NCI-H187 (cell line): ENCODE measurements at places on chromosomes 2 and 18.
A peak's percentile ranks its signal among the peaks of the same experiment; 100 is the strongest.

DNA sequence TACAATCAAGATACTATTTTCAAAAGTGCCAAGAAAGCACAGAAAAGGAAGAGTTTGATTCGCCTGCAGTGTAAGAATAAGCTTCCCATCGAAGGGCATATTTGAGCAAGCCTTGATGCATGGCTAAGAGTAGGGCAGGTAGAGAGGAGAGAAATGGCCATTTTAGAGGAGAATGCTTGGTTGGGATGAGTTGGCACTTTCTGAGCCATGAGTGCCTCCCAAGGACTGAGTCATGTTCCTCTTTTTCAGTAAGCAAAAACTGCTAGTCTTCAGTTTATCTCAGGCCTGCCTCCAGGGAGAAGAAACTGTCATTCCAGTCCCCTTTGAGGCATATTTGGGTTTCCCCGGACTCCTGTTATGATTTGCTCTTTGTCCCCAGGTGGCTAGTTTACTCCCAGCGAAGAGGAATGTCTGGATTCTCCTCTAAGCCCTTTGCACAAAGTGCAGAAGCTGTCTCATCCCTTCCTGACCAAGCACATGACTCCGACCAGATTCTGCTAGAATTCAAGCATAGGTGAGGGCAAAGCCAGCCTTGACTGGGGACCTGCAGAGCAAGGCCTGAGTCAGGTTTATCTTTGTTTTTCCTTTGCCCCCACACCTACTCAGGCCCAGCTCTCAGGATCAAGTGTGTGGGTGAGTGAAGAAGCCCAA is 115.2 kb downstream of the TTC32 start:
- no peak for DNase-seq

- DNase-seq = no peak
Measured at GRCh38 chr2:186713691-186714090, 19.8 kb downstream of the FAM171B start.

DNA sequence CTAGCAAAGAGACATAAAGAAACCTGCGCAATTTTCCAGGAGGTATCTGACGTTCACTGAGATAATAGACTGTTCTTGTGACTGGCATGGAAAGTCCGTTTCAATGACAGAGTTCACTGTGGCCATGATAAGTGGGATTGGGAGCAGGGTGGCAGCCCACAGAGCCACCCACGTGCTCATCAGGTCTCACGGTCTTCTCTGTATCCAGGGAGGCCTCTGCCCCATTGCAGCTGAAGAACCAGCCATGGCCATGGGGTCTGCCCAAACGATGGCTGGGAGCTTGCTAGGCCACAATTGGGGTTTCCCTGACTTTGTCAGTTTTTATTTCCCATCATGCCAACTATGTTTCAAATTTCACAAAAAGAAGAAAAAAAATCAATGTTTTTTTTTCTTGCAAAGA is 57.2 kb downstream of the PDCL3 start:
- DNase-seq = no peak

GRCh38 chr2:20450201-20450999 is 3.5 kb downstream of the RHOB start:
- no peak for DNase-seq

DNA sequence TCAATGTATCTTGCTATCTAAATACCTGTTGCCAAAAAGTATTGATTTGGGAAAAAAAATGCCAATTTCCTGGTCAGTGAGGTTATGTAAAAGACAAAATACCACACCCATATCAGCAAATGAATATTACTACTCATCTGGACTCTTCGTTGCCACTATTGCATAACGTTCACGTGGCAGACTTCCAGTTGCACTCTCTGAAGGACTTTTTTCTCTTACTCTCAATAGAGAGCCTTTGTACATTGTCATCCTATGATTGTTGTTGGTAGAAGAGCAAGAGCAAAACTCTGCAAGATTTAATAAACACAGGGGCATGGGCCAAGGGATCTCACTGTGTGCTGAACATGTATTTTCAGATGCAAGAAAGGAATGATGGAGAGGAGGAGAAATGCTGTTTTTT is 689.8 kb downstream of the MBD2 start:
- no peak for DNase-seq

DNA sequence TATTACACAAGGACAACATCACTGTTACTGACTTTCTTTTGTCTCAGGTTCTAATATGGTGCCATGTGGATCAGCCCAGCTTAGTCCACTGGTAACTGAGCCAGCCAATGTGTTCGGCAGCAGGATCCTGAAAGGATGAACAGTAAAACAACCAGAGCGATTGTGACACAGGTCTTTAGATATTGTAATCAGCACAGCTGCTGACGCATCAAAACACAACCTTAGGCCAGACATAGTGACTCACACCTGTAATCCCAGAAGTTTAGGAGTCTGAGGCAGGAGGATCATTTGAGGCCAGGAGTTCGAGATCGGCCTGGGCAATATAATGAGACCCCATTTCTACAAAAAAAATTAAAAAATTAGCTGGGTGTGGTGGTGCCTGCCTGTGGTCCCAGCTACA is 183.4 kb upstream of the CDH20 start:
- no peak for DNase-seq

- no peak for DNase-seq
Measured at GRCh38 chr2:219344751-219345430, 12.3 kb upstream of the RESP18 start.

DNA sequence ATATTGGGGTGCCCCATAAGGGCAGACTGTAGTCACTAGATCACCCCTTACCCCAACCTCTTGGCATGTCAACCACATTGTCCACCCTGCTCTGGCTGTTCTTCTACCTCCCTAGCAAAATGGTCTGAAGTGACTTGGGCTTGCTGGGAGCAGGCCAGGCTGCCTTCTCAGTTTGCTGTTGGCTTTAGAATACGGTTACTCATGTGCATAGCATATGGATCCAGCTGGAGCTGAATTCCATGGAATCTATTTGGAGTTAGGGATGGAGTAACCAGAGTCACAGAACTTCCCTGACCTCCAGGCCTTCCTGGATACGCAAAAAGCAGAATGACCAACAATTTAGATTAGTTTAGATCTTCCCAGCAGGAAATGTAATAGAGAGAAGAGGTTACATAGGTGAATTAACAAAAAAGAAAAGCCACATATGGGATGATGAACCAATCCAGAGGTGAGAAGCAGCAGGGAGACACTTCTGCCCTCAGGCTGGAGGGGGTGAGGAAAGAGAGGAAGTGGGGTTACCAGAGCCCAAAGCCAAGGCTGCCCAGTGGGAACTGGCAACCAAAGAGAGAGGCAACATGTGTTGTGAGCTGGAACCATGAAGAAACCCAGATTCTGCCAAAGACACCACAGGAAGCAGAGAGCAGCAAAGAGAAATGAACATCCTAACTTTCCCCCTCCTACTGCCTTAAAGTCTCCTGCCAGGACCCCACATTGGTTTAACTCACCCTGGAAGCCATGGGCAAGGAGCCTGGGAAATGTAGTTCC is 26.1 kb downstream of the PKDCC start:
- no peak for DNase-seq

GRCh38 chr18:49562481-49563129 is 748 bp downstream of the LIPG start:
- no peak for DNase-seq

GRCh38 chr2:238438856-238439849 is 12.4 kb downstream of the ASB1 start:
- DNase-seq = no peak

DNA sequence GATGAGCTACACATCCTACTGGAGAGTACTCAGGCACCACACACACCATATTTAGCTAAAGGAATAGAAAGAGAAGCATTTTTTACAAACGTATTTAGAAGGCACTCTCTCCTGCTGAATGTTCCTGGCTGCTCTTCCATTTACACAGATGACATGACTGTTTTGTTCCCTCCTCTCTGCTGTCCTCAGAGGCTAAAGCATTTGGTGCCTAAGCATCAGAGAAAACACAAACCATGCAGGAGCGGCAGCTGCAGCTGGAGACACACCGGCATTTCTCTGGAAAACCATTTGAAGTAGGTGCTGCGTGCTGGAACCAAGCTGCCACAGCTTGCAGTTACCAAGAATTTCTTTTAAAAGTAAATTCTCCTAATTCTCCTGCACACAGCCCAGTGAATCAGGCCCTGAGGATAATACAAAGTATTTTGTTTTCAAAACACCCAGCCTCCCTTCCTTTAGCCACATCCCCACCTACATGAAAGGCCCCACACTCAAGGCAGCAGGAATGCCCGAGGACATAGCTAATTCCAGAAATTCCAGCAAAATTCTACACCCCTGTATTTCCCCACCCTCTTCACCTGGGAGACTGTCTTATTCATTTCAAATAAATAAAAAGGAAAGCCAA is 488.9 kb upstream of the SOX11 start:
- DNase-seq = no peak

DNA sequence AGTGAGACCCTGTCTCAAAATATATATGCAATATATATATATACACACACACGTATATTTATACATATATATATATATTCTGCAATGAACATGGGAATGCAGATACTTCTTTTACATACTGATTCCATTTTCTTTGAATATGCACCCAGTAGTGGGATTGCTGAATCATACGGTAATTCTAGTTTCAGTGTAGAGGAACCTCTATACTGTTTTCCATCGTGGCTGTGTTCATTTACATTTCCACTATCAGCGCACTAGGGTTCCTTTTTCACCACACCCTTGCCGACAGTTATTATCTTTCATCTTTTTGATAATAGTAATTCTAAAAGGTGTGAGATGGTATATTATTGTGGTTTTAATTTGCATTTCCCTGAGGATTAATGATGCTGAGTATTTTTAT is 52.3 kb upstream of the SLC39A10 start:
- DNase-seq = no peak

- DNase-seq = no peak
Measured at GRCh38 chr2:113376913-113377445, 60.5 kb upstream of the ZNG1B start.

GRCh38 chr2:226916669-226917068 is 80.8 kb downstream of the RHBDD1 start:
- DNase-seq = no peak

DNA sequence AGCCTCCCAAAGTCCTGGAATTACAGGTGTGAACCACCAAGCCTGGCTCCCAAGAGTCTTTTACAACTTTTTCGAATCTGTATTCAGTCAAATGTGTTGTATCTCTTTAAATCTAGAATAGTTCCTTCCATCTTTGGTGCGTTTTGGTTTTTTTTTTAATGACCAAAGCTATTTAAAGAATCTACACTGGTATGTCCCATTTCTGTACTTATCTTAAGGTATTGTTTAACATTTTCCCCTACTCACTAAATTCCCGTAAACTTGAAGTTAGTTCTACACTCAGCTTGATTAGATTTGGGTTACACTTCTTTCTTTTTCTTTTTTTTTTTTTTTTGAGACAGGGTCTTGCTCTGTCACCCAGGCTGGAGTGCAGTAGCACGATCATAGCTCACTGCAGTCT is 63.8 kb downstream of the TMEM237 start:
- no peak for DNase-seq

DNA sequence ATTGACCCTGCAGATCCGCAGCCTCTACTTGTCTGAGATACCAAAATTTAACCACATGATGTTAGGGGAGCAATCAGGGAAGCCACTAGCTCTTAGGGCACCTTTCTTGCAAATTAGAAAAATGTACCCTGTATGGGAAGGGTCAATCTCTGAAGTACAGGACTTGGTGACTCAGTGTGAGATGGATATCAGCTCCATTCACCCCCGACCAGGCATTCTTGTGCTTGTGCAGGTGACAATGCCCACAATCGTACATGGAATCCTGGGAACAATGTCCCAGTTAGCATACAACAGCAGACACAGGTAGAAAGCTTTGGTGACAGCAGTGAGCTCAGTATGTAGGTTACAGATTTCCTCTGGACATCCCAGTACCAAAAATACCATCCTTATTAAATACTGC is 137.7 kb upstream of the ITGB6 start:
- no peak for DNase-seq

DNA sequence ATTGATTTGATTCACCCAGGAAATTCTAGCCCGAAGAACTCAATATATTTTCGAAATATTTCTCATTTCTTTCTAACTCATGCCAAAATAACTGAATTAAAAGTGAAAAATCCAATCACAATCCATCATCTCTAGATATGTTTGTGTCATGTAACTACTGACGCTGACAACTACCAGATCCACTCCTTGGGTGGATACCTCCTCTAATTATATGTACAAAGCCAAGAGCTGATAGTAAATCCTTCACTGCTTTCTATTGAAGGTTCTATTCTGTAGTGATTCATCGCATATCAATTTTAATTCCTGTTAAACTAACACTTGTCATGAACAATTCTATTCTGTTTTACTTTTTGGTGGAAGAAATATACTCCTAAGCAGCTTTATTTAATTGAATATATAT is 1056.6 kb upstream of the NXPH2 start:
- no peak for DNase-seq

DNA sequence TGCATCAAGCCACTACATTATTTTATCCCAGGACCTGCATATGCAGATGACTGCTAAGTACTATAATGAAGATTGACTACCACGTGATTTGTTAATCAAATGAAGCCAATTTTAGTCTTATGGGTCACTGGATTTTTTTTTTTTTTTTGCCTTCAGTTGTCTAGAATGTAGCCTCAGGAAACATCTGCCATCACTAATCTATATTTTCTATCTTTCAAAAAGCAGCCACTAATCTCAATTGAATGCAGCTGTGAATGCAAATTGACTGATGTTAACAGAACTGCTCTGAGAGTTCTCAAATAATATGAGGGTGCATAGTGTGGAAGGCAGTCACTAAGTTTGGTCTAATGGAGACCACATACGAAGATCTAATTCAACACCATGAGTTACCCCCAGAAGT is 106.3 kb downstream of the ABCA12 start:
- no peak for DNase-seq

DNA sequence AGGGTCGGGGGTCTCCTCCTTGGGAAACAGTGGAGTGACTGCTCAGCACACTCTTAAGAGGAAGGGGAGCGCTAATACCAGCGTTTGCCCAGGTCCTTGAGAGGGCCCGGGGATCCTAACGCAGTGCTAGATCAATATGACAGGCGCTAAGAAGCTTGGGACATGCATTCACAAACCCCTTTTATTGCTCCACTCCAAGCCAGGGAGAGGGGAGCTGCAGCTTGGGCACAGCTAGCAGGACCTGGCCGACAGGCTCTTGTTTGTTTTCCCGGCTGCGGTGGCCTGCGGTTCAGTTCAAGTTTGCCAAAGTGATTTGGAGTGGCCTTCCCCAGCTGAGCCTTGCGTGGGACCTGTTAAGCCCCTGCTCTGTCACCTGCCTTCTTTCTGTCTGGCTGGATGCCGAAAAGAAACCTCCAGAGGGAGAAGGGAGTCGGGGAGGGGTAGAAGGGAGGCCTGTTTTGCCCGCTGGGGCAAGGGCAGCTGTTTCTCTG is 152.1 kb downstream of the GLI2 start:
- peak; percentile 74 for DNase-seq

GRCh38 chr18:47604021-47604420 is 326.4 kb downstream of the SMAD2 start:
- DNase-seq = no peak

GRCh38 chr2:27855476-27855875 is 34.7 kb downstream of the RBKS start:
- no peak for DNase-seq

GRCh38 chr2:149731079-149731478 is 143.5 kb upstream of the MMADHC start:
- DNase-seq = no peak

- no peak for DNase-seq
Measured at GRCh38 chr2:23637011-23637778, 252.2 kb downstream of the KLHL29 start.
